ENCODE measurements at places on chromosomes 11 and 22.

DNA sequence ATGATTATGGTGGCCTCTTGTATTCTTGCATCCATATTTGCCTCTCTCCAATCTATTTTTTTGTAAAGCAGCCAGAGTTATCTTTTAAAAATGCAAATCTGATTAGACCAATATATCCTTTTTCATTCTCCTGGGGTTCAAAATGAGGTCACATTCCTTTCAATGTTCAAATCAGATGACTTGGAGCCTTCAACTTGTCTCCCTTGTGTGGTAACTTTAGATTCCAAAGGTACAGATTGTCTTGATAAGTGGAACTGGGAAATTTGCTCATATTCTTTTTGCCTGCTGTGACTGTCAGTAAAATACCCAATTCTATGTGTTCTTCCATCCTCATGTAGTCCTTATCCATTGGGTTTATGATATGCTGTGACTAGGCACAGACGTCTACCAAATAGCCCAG lies 15.1 kb upstream of the CAPRIN1 start:
- DNase-seq: no peak

DNA sequence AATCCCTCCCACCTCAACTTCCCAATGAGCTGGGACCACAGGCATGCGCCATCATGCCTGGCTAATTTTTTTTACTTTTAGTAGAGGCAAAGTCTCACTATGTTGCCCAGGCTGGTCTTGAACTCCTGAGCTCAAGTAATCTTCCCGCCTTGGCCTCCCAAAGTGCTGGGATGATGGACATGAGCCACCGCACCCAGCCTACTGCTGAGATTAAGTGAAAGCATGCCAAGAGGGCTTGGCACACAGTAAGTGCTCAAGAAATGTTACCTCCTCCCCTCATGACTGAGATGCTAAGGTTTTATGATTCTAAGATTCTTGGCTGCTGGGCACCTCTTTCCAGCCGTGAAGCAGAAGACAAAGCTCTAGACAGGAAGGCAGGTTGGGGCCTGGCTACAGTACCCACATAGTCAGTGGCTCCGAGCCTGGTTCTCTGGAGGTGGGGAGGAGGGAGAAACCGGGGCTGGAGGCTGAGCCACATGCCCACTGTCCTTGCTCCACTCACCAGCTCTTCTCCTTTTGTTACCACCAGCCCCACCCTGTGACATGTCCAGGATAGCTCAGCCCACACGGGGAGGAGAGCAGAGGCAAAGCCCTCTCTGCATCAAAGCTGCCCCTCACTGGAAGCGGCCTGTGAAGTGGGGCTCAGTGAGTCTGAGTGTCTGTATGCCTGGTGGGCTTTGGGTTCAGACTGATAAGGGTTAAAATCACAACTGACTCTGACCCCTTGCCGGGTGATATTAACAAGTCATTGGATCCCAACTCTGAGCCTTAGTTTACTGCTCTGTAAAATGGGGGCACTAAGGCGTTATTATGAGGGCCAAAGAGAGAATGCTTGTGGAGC lies 12.9 kb downstream of the ARHGEF17 start:
- DNase-seq: no peak

DNA sequence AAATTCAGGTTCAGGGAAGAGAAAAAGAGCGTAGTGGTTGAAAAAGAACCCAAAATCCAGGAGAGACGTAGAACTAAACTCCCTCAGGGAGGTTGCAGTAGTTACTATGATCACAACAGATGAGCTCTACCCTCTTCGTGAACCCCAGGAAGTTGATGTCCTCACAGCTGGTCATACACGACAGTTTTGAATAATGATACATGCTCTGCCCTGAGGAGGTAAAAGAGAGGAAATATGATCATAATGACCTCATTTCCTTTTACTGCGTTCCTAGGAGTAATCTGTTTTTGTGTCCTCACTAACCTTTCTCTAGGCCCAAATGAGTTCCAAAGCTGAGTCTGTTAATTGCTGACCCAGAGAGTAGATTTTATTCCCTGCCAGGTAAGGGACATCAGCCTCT lies 1.3 kb downstream of the PATE2 start:
- no peak for DNase-seq

DNA sequence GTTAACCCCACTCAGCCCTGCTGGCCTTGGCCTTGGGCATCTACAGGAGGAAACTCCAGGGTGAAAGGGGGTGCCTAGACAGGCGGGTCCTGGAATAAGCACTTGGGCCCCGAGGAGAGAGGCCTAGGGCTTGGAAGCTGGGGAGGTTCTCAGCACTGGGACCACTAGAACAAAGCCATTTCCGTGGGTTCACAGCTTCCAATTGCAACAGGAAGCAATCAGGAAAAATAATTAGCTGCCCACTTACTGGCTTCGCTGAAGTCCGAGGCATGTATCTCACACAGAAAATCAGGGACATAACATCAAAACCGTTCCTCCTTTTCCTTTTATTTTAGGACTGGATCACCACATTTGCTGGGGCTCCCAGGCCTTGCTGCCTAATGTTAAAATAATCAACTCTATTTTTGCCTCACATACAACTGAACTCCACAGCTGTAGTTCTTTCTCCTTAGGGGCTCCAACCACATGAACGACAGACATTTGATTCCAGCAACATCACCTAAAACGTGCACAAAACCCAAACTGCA lies 161.1 kb upstream of the GRK3 start:
- no peak for DNase-seq

- DNase-seq: no peak
Measured at GRCh38 chr11:8671651-8672062, 10.8 kb downstream of the TRIM66 start.

DNA sequence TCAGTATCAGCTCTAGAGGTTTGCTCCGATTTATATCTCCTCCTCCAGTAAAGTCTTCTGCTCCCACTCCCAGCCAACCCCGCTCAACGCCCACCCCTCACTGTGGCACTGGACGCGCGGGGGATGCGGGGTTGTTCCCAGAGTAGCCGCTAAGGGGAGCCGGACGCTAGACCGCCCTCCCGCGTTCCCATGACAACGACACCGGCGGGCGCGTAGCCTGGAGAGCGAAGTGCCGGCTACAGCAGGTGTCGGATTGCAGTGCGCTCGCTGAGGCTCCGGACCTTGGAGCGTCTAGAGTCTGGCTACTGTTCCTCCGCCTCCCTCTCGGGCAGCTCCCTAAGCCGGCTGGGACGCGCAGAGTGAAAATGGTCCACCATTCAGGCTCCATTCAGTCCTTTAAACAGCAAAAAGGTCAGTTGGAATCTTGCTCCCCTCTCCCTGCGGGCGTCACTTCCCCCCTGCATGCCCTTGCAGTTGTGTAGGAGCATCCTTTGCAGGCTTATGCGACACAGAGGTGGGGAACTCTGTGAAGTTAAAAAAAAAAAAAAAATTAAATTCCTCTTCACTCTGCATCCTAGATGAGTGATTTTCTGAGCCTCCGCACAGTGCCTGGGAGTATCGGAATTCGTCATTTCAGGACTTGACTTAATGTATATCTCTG lies at the start of gene ANO3:
TSS of gene ANO3 (plus strand) at position 220 of the 661 bp plus-strand sequence. CDS start at position 366, 146 bp downstream.
- DNase-seq: no peak

DNA sequence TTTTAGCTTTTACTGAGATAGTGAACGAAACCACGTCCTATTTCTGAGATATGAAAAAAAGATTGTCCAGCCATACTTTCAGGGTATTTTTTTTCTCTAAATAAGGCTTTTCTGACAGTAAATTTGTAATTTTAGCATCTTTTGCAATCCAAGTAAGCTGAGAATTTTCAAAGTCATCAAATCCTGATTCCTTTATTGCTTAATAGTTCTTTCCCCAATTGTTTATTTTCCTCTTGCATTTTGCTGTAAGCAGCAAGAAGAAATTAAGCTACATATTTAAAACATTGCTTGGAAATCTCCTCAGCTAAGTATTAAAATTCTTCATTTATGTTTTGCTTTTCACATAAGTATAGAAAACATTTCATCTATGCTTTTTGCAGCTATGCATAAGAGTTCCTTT lies 493.3 kb upstream of the CCDC179 start:
- DNase-seq: no peak

- DNase-seq: no peak
Measured at GRCh38 chr11:14821031-14821430, 71.0 kb downstream of the CYP2R1 start.

- no peak for DNase-seq
Measured at GRCh38 chr11:25992294-25992693, 339.6 kb upstream of the ANO3 start.

DNA sequence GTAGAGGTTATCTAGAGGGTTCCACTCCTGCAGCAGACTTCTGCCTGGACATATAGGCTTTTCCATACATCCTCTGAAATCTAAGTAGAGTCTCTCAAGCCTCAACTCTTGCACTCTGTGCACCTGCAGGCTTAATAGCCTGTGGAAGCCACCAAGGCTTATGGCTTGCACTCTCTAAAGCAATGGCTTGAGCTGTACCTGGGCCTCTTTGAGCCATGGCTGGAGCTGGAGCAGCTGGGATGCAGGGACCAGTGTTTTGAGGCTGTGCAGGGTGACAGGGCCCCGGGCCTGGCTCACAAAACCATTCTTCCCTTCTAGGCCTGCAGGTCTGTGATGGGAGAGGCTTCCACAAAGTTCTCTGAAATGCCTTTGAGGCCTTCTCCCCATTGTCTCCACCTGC lies 2.9 kb upstream of the NXPE4 start:
- DNase-seq: no peak
